ENCODE measurements at places on chromosomes 3 and 15.

DNA sequence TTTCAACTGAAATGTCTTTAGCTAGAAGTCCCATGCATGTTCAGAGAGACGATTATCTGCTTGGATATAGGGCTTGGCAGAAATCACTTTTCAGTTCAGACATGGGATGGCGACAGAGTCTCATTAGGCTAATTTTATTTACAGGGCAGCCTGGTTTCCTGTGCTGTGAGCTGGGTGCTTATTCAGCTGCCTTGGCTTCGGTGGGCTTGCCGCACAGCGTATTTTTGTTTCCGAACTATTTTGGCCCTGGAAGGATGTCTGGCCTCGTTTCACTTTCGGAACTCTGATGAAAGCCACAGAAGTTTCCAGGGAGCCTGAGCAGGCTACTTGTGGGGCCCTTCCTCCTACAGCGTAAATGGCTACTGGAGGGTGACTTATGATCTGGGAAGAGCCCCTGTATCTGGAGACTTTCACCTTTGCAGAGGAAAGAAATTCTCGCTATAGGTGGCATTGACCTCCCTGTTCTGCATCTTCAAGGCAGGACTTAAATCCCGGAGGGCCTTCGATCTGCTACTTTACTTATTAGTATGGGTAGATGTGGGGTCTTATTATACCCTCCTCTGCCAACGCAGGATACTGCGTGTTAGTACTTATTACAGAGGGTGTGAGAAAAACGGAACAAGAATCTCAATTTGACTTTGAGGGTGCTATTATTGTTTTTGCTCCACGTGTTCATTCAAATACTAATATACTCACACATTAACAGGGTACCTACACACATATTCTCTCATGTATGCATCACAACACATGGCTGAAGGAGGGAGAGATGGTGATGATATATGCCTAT, 364.0 kb upstream of the RBMS3 start:
- no peak for DNase-seq

DNA sequence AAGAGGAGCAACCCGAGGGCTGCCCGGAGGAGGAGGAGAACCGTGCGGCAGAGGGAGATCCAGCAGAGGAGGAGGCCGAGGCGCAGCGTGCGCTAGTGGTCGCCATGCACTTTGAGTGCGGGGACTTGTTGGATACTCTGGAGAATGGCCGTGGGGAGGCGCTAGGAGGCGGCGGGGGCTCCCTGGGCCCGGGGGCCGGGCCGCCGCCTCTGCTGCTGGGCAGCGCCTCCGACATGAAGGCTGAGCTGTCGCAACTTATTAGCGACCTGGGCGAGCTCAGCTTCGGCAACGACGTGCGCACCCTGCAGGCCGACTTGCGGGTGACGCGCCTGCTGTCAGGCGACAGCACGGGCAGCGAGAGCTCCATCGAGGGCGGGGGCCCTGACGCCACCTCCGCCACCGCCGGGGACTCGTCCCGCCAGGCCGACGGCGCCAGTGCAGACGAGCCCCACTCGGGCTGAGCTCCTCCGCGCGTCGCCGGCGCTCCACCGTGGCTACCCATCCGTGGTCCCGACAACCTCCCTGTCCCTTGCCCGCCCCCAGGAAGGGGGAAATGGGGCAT, 2.0 kb downstream of the FAM43A start:
- DNase-seq = peak; percentile 64

DNA sequence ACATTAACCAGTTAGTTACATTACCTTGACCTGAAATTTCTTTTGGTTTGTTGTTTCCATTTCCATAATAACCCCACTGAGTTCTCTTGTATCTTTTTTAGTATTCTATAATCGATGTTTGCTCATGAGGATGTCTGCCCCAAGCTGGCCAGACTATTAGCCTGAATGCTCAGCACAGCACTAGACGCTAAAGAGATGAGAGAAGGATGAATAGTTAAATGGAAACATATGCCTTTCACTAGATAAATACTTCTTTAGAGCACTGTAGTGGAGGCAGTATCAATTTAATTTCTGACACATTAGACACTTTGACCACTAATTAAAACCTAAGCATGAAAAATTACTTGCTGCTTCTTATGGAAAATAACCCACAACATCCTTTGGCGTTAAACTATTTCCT, 654.9 kb upstream of the KCNMB2 start:
- no peak for DNase-seq

GRCh38 chr15:49645941-49646340, 25.1 kb downstream of the DTWD1 start:
- no peak for DNase-seq

DNA sequence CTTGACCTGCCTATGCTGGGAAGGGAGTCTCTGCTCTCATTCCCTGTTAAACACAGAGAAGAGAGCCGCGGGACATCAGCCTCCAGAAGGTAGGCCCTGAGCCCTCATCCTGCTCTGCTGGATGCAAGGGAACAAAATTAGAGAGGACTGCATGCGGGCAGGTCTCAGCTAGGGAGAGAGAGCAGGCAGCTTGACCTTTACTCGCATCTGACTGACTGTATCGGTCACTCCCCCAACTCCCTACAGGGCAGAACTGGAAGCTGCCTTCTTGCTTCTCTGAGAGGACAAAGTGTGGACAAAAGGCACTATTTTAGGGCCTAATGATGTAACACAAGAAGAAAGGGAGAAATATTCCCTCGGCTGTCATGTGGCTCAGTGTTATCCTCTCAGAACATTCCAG, 38.7 kb upstream of the ATOSA start:
- no peak for DNase-seq

GRCh38 chr3:6962801-6963200, 101.9 kb downstream of the GRM7 start:
- DNase-seq = no peak

GRCh38 chr3:182500289-182500688, 293.0 kb upstream of the ATP11B start:
- DNase-seq = no peak

DNA sequence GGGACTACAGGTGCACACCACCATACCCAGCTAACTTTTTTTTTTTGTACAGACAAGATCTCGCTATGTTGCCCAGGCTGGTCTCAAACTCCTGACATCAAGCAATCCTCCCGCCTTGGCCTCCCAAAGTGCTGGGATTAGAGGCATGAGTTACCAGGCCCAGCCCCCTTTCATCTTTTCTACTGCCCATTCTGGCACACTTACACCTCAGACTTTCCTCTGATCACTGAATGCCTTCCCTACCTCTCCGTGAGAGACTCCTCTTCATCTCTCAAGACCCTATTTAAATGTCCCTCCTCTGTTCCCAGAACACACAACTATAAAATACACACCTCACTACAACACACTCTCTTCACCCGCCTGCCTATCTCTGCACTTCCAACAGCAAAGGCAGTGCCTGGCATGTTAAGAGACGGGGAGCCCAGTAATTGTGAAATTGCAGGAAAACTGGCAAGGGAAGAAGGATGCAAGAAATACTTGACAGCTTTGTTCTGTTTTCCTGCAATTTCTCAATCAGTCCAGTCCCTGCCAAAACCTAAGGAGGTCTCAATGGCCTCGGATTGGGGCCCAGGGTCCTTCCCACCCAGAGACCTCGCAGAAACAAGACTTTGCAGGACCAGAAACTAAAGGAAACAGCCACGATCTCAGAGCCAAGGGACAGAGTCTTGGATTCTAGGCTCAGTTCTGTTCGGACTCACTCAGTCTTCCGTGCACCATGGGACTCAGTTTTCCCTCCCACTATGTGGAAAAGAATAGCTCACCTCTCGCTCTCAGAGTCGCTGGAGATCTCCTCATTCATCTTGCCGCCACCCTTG, 849 bp downstream of the RRP9 start:
- no peak for DNase-seq

DNA sequence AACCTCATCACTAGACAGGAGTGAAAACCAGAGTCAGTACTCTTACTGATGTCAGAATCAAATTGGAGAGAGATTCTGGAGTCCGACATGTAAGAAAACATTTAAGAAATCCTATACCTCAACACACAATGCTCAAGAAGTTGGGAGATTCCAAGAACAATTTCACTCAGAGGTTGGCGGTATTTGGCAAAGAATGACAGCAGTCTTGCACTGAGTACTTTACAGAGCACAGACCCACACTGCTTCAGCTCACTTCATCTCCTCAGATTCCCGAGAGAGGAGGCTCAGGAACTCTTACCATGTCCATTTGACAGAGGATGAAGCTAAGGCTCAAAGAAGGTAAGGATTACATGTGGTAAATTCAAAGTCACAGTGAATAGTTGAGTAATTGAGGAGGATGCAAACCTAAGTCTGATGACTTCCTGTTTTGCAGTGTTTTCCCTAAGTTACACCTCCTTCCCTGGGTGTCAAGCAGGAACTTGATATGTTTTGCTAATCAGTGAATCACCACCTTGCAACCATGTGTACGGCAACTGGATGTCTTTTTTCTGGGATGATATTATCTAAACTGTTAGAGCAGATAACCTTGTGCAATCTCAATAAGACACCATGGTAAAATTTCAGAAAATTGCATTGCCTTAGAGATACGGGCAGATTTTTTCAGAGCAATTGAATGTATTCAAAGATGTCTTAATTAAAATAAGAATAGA, 61.3 kb upstream of the MME start:
- DNase-seq = no peak

GRCh38 chr15:31155151-31155550, 53.6 kb upstream of the TRPM1 start:
- DNase-seq = no peak

- no peak for DNase-seq
Observed at GRCh38 chr3:146181216-146181615, 20.2 kb upstream of the PLOD2 start.

DNA sequence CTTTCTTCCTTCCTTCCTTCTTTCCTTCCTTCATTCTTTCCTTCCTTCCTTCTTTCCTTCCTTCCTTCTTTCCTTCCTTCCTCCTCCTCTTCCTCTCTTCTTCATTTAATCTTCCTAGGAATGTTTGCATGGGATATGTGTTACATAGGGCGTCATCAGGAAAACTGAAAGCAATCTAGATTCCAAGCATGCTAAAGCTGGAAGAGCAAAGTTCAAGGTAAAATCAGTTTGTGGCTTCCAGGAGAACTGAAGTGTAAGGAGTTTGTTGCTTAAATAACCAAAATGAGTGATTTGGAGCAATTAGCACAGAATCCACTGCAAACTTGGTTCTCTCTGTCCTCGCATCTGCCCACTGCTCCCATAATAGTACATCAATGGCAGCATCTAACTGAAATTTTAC, 716.2 kb downstream of the GBE1 start:
- no peak for DNase-seq
